HepG2 (cell line): ENCODE measurements at places on chromosomes 1 and 21. TPM values are rescaled to one million over a fixed set of nuclear protein-coding genes. Genes with fewer than 3 reads are reported as not detected.

- no peak for DNase-seq
Observed at GRCh38 chr1:234551032-234551378, 59.0 kb downstream of the IRF2BP2 start.

DNA sequence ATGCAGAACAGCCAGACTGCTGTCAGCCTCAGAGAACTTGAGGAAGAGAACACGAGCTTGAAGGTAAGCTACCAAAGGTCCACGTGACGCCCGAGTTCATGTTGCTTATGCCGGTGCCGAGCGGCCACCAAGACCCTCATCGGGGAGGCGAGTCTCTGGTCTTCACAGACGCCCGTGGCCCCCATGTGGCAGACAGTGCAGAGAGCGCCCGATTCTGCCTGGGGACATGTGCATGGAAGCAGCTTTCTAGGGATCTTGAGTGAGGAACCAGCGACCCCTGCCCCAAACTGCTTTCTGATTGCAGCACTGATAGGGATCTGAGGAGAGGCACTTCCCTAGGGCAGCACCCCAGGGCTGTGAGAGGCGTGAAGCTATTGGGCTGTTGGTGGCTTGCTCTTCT, 56.3 kb upstream of the DIP2A start:
- no peak for DNase-seq

DNA sequence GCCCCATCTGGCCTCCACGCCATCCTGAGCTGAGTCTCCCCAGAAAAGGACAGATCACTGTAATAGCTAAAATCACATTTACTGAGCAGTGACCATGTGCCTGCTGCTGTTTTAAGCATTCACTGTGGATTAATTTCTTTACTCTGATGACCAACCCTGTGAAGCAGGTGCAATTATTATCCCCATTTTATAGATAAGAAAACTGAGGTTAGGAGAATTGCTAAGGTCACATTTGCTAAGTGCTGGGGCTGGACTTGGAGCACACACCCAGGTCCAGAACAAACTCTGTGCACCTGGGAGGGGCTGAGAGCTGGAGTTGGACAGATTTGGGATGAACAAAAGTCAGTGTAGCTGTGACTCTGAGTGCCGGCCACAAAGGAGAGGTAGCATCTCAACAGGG, 58.0 kb downstream of the SDC3 start:
- no peak for DNase-seq

GRCh38 chr1:30134466-30135217, 588.7 kb downstream of the MATN1 start:
- DNase-seq, result no peak

DNA sequence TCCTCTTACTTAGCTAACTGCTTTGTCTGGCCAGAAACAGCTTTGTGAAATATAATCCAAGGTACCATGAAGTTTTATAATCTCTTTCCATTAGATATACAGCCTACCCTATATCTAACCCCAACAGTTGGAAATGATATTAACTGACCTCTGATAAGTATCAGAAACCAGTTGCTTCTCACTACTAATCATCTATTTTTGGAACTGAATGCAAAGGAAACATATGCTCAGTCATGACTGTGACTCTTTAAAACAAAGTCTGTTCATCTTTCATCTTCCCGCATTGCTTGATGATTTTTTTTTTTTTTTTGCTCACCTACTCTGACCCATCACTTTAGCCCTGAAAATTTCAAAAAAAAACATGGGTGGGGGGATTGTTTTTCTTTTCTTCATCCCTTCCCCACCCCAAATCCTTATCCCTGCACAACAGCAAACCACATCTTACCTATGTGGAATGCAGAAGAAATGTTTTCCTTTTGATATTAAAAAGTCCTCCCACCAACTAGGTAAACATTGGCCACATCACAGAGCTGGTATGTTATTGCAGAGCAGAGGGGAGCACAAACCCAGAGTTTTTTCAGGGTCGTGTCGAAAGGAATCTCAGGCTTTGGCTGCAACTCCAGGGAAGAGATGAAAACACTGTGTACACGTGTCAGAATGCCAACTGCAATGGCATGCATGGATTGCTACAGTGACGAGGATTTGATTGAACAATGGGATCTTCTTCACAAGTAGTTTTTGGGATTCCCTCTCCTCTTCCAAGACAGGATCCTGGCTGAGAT, 137.3 kb downstream of the SLC30A10 start:
- no peak for DNase-seq

DNA sequence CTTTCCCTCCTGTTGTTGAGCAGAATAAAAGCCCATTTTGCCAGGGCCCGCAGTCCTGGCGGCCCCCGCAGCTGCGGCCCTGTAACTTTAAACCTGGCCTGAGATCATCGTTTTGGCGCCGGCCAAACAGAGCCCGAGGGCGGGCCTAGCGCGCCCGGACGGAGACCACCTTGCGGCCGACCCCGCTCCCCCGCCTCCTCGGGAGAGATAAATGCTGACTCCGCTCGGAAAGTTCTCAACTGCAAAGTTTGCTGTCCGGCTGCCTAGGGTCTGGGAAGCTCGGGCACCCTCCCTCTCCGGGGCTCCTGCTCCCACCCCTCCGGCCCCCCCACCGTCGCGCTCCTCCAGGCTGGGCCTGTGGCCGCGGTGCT, at the start of gene PDPN:
Gene PDPN, plus strand, starts transcription at position 238 of the 371 bp plus-strand sequence. CDS start 202 bp downstream, outside the sequence.
- no peak for DNase-seq

The ETV3L gene
- total RNA-seq, result not detected in 2 replicates

The CD1E gene
- total RNA-seq, result not detected in 2 replicates
